ENCODE measurements at places on chromosomes 5 and 9. TPM values are rescaled to one million over a fixed set of nuclear protein-coding genes. Genes with fewer than 3 reads are reported as not detected.

- H3K4me1 ChIP-seq: no peaks in the 10 kb centered on the region
- no peaks in the 10 kb centered on the region for H3K36me3 ChIP-seq
- no peak overlapping the region for H3K27ac ChIP-seq
- no peak for DNase-seq
- no peak overlapping the region for H3K4me3 ChIP-seq
- no peaks in the 10 kb centered on the region for H3K27me3 ChIP-seq
Observed at GRCh38 chr9:20477940-20478620, 144.2 kb downstream of the MLLT3 start.

The SLC6A18 gene
- total RNA-seq: not detected

DNA sequence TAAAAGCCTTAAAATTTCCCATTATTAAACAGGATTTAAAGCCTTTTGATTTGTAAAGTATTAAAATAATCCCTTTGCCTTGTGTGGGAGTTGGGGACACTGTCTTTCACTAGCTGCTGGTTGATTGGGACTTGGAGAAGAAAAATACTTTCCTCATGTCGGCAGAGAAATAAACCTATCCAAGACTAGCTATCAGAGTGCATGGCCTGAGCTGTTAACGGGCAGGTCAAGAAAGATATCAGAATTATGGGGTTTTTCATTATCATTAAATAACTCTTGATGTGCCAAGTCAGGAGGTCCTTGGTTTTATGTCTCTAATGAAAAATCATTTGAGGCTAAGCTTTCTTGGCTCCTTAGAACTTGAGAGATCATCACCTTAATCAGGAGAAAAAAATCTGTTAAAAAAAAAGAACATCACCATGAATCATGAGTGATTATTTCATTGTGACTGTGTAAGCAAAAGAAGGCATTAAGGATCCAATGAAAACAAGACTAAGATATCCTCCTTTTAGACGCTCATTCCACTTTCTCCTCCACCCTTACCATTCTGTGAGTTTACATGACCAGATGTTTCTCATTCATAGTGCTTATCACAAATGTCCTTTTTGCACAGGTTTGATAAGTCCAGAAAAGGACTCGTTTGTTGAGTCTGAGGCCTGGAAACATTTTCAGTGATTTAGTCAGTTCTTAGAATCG, 140.4 kb upstream of the EGFLAM start:
- no peak for DNase-seq
- no peak overlapping the region for H3K27ac ChIP-seq
- H3K36me3 ChIP-seq: no peaks in the 10 kb centered on the region
- no peak overlapping the region for H3K4me3 ChIP-seq
- H3K27me3 ChIP-seq: no peaks in the 10 kb centered on the region
- H3K4me1 ChIP-seq: peaks cover 8% of the 10 kb centered on the region

The CER1 gene
- 22.3 TPM for total RNA-seq

GRCh38 chr9:135070198-135070951, 17.1 kb upstream of the OLFM1 start:
- H3K36me3 ChIP-seq: no peaks in the 10 kb centered on the region
- DNase-seq: peak; percentile 30
- H3K27ac ChIP-seq: no peak overlapping the region
- no peaks in the 10 kb centered on the region for H3K4me1 ChIP-seq
- no peak overlapping the region for H3K4me3 ChIP-seq
- no peaks in the 10 kb centered on the region for H3K27me3 ChIP-seq

DNA sequence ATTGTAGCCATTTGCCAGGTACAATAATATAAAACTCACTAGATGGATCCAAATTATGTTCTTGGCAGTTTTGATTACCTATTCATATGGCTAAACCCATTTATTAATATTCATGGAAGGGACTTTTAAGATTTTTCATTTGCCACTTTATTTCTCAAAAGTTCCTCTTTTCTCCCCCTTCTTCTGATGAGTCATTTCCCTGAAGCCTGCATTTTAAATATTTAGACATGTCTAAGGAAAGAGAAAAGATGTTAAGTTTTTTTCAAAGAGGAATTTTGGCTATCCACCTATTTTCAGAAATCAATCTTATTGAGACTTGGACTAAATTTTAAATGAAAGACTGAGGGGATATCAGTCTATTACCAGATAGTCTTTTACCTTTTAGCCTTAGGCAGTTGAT, 1189.4 kb downstream of the EFNA5 start:
- no peaks in the 10 kb centered on the region for H3K4me1 ChIP-seq
- no peaks in the 10 kb centered on the region for H3K36me3 ChIP-seq
- no peaks in the 10 kb centered on the region for H3K27me3 ChIP-seq
- H3K4me3 ChIP-seq: no peak overlapping the region
- no peak for DNase-seq
- no peak overlapping the region for H3K27ac ChIP-seq

The VCAN gene
- 278 TPM for total RNA-seq

The MARCHF11 gene
- 0.37 TPM for total RNA-seq
